Vein endothelial cell (primary cell): ENCODE measurements at places on chromosomes 5 and 9. TPM values are rescaled to one million over a fixed set of nuclear protein-coding genes. Genes with fewer than 3 reads are reported as not detected.

Gene SERF1B
- total RNA-seq = 15.0 and 24.7 TPM in 2 replicates

Gene DUSP1
- 92.5 and 128 TPM in 2 replicates for total RNA-seq

Gene TMEFF1
- total RNA-seq = 8.8 and 10.7 TPM in 2 replicates

Gene GADD45G
- not detected in 2 replicates for total RNA-seq

Gene EGFLAM
- total RNA-seq = under 0.01 and 0.96 TPM in 2 replicates

Gene EPB41L4A
- total RNA-seq = 29.1 and 42.1 TPM in 2 replicates

Gene ANKRD34B
- total RNA-seq = not detected in 2 replicates

Gene IL33
- total RNA-seq = 4.8 and 12.7 TPM in 2 replicates

Gene BRD8
- total RNA-seq = 30.1 and 50.0 TPM in 2 replicates

Gene PSMD5
- total RNA-seq = 29.1 and 38.6 TPM in 2 replicates

Gene GABRA1
- not detected in 2 replicates for total RNA-seq

Gene ZDHHC11
- 0.33 and 0.67 TPM in 2 replicates for total RNA-seq

Gene C9orf153
- 0.33 TPM in 1 of 2 replicates, not detected in the other for total RNA-seq

Gene ASPN
- total RNA-seq = not detected in 2 replicates

Gene BTNL8
- not detected in 2 replicates for total RNA-seq

Gene ARHGAP26
- 22.5 and 33.1 TPM in 2 replicates for total RNA-seq

Gene ANXA2R
- 5.4 and 6.2 TPM in 2 replicates for total RNA-seq

Gene MYMK
- not detected in 2 replicates for total RNA-seq

Gene WNT8A
- total RNA-seq = under 0.01 TPM in 1 of 2 replicates, not detected in the other

Gene FAM120A
- total RNA-seq = 150 and 153 TPM in 2 replicates

Gene TNC
- 1.3 and 2.7 TPM in 2 replicates for total RNA-seq

Gene FGF1
- under 0.01 and 0.98 TPM in 2 replicates for total RNA-seq

Gene GRM6
- total RNA-seq = not detected in 2 replicates

Gene CNTLN
- total RNA-seq = 8.2 and 11.2 TPM in 2 replicates

Gene SLC25A48
- total RNA-seq = not detected in 2 replicates

Gene TNFSF15
- total RNA-seq = 19.3 and 26.9 TPM in 2 replicates

Gene CCL28
- 2.3 and 2.7 TPM in 2 replicates for total RNA-seq

Gene PKD2L2
- 0.10 TPM in 1 of 2 replicates, not detected in the other for total RNA-seq

Gene SLC1A3
- total RNA-seq = not detected in 2 replicates

Gene HRH2
- under 0.01 TPM in 1 of 2 replicates, not detected in the other for total RNA-seq

Gene PARP8
- 0.19 and 0.65 TPM in 2 replicates for total RNA-seq

Gene CYLC2
- not detected in 2 replicates for total RNA-seq

Gene PITX1
- total RNA-seq = 0.10 TPM in 1 of 2 replicates, not detected in the other

Gene ANKRD31
- total RNA-seq = under 0.01 and 0.10 TPM in 2 replicates

Gene AFAP1L1
- 98.3 and 130 TPM in 2 replicates for total RNA-seq

Gene BARX1
- not detected in 2 replicates for total RNA-seq

Gene FYB1
- not detected in 2 replicates for total RNA-seq

Gene ACSL6
- total RNA-seq = not detected in 2 replicates

Gene PCDHGA8
- total RNA-seq = 2.0 and 2.9 TPM in 2 replicates

Gene UQCRQ
- total RNA-seq = 65.9 and 78.7 TPM in 2 replicates

Gene ANKDD1B
- 0.33 and 0.86 TPM in 2 replicates for total RNA-seq

Gene SPATA31A3
- not detected in 2 replicates for total RNA-seq

Gene VLDLR
- total RNA-seq = 12.4 and 17.7 TPM in 2 replicates

Gene TNFSF8
- total RNA-seq = not detected in 2 replicates

Gene UGT3A2
- not detected in 2 replicates for total RNA-seq

Gene PLPPR1
- total RNA-seq = 0.10 TPM in 1 of 2 replicates, not detected in the other

Gene PCDHGA12
- 6.9 and 12.0 TPM in 2 replicates for total RNA-seq

Gene BAAT
- 0.10 TPM in 1 of 2 replicates, not detected in the other for total RNA-seq

Gene TTC16
- not detected in 2 replicates for total RNA-seq

Gene ANKRD33B
- total RNA-seq = 3.1 and 6.9 TPM in 2 replicates

Gene CENPP
- total RNA-seq = 2.3 and 5.4 TPM in 2 replicates

Gene CAPSL
- not detected in 2 replicates for total RNA-seq

Gene MARCHF11
- not detected in 2 replicates for total RNA-seq

Gene MAPKAP1
- 87.9 and 94.2 TPM in 2 replicates for total RNA-seq

Gene SELENOP
- total RNA-seq = 4.9 and 7.4 TPM in 2 replicates

Gene THG1L
- total RNA-seq = 8.8 and 9.1 TPM in 2 replicates

Gene GZMA
- total RNA-seq = 0.33 TPM in 1 of 2 replicates, not detected in the other

Gene TAF11L12
- total RNA-seq = not detected in 2 replicates
